ENCODE measurements at places on chromosomes 2 and 18.

DNA sequence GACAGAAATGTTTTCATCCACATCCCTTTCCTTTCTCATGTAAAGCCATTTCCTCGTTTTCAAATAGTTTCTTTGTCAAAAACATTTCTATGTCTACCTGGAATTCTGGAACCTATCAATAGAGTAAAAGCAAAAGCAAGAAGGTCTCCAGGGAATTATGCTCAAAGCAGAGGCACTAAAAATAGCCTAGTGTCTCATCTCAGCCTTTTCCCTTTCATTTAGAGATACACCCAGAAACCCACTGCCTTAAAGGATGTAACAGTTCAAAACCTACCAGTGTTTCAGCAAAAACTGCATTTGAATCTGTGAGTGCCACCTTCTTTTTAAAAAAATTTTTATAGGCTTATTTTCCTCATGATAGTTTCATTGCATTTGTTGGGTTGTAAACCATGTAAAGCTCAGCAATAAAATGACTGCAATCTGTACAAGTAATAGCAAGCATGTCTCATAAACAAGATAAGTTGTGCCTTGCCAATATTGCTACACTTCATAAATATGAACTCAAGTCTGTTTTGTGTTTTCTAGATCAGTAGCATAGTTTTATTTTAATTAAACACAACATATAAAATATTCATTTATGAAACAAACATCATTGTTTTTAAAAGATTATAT lies 927.3 kb upstream of the ACVR2A start:
- no peak for DNase-seq

GRCh38 chr2:214631406-214631805 lies 178.1 kb downstream of the BARD1 start:
- no peak for DNase-seq

- peak; percentile 46 for DNase-seq
These were observed 183.3 kb downstream of the ASXL3 start for GRCh38 chr18:33761363-33761762.

DNA sequence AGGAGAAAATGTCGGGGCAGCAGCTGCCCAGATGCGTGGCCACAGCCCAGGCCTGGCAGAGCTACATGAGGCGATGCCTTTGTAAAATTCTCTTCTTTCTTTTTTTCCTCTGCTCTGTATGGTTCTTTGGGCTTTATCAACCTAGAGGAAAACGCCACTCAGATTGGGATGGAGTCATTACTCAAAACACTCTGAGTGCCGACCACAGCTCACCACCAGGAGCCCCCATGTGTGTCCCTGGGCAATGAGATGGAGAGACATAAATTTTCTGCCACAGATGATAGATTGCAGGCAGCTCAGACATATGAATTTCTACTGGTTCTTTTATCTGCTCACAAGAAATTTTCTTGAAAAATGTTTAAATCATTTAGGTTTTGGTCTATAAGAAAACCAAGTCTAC lies 56.0 kb downstream of the PARD6G start:
- DNase-seq: no peak

GRCh38 chr2:134141598-134142340 lies 112.1 kb upstream of the MGAT5 start:
- no peak for DNase-seq

DNA sequence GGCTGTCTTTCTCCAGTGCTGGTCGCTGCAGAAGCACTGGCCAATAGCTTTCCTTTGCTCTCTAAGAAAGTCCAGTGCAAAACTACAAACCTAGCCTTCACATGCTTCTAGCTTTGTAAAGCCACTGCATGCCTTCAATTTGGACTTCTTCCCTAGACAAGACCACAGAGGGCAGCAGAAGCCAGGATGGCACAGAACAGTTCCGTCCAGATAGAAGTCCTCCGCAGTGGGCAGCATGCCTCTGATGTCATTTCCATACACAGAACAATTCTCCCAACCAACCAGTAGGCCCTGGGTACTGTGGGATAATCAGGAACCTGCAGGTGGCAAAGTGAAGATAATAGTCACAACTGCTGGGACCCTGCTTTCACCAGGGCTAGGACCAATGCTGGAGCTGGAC lies 3.3 kb downstream of the ST6GAL2 start:
- peak; percentile 17 for DNase-seq

- peak; percentile 82 for DNase-seq
These were observed 96.5 kb downstream of the MYT1L start for GRCh38 chr2:2234398-2235195.

GRCh38 chr18:77000527-77000926 lies 132.1 kb downstream of the MBP start:
- peak; percentile 27 for DNase-seq

- no peak for DNase-seq
These were observed 2.4 kb upstream of the CHRNG start for GRCh38 chr2:232537079-232537478.

DNA sequence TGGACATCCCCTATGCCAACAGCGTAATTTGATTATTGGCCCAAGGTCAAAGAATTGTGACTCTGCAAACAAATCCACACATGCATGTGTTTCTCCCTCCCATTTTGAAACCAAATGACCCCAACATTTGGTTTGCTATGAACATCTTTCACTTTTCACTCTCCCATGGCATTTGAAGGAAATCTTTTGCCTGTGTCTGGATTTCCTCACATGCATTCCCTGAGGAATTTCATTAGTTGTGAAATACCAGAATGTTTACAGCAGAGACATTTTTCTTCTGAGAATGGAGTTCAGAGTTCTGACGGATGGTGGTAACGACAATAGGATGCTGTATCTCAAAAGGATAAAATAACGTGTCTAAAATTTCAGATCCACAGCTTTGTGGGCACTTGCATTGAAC lies 60.3 kb upstream of the LMAN1 start:
- peak; percentile 80 for DNase-seq

- peak; percentile 73 for DNase-seq
These were observed 4.6 kb downstream of the MBP start for GRCh38 chr18:77127769-77128671.

GRCh38 chr2:237158194-237158593 lies 72.5 kb downstream of the COPS8 start:
- DNase-seq: no peak

- no peak for DNase-seq
These were observed 1620.4 kb upstream of the CELF4 start for GRCh38 chr18:39186008-39186407.

GRCh38 chr18:26941584-26941983 lies 76.1 kb upstream of the AQP4 start:
- DNase-seq: peak; percentile 29

- no peak for DNase-seq
These were observed 5.8 kb upstream of the ADNP2 start for GRCh38 chr18:80103231-80103630.

GRCh38 chr2:97758131-97758705 lies 44.8 kb downstream of the ZAP70 start:
- DNase-seq: no peak

GRCh38 chr2:149487189-149487588 lies 100.4 kb downstream of the MMADHC start:
- no peak for DNase-seq

DNA sequence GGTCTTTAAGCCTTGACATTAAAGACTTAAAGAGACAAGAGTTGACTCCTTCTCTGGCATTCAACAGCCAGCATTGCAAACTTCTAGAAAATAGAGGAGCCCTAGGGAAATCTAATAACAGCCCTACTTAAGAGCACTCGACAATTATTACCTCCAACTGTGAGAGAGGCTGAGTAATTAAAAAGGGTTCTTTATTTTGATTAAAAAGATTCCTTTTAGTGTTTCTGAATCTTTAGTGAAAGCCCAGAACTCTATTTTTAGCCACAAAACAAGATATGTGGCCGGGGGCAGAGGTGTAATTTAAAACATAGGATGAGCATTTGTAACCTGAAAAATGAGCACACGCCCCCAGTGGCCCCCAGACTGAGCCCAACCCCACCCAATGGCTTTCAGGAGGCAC lies 222.3 kb downstream of the SMAD2 start:
- DNase-seq: no peak

DNA sequence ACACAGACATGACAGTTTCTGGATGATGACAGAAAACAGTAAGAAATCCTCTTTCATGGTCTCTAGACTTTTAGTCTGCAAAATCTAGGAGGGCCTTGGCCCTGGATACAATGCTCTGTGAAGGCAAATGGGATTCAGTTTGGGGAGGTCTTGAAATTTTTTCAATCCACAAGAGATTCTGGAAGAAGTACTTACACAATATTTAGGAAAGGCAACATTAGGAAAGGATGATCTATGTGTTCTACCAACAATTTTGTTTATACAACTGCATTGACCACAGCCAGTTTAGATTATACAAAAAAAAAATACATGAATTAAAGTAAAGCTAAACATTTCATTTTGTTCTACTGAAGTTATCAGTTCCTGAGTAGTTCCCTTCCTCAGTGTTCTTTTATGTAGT lies 208.0 kb downstream of the SRBD1 start:
- DNase-seq: no peak

DNA sequence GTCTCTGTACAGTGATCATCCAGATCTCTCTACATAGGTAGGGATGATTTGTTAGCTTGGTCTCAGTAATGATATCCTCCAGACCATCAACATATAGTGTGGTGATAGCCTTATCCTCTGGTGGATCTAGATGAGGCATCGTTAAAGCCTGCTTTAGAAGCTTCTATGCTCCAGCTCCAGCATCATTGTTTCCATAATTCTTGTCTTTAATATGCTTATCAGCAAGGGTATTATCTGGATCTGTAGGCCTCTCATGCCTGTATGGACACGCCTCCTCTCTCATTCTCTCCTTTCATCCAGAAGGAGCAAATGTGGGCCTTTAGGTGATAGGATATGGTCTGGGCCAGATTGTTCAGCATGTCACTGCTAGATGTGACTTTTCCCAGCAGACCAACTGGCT lies 234.5 kb upstream of the CHST9 start:
- DNase-seq: no peak

GRCh38 chr2:120250640-120251039 lies 2.0 kb upstream of the RALB start:
- no peak for DNase-seq

DNA sequence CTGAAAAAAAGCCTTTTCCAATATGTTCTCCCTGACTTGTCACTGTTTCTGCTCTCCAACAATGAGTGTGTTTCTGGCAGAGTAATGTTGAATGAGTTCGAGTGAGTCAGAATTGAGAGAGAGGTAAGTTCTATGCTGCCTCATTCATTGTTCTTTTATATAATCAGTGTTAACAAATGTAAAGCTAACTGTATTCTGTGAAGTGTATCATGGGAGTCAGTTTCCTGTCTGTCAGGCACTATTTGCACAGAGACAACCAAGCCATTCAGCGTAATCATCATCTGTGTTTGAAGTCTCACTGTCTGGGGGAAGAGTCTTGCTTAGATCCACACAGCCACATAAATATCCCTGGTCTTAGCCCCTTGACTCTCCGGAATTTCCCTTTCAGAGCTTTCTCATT lies 22.0 kb upstream of the UPP2 start:
- no peak for DNase-seq

GRCh38 chr18:6921571-6921970 lies 192.1 kb downstream of the ARHGAP28 start:
- DNase-seq: no peak

GRCh38 chr2:3613524-3613905 lies 18.6 kb downstream of the COLEC11 start:
- no peak for DNase-seq

DNA sequence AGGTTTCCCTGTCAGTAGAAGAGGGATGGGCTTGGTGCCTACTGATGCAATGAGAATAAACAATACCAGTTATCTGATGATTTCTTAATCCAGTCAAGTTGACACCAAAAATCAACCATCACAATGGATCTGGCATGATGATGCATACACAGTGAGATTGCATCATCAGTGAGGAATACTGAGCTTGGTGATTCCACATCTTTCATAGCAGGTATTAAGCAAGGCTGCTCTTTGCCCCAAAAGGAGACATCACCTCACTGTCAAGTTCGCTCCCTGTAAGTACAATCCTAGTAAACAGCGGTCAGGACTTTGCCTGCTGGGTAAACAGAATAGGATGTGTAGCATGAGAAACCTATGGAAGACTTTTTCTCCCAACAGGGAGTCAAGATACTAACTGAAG lies 282.7 kb upstream of the CDH2 start:
- no peak for DNase-seq

DNA sequence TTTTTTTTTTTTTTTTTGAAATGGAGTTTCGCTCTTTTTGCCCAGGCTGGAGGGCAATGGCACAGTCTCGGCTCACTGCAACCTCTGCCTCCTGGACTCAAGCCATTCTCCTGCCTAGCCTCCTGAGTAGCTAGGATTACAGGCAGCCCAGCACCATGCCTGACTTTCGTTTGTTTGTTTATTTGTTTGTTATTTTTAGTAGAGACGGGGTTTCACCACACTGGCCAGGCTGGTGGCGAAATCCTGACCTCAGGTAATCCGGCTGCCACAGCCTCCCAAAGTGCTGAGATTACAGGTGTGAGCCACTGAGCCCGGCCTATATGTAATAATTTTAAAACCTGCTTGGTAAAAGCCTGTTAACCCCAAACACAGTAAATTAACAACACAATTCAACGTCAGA lies 435.7 kb downstream of the LRRTM4 start:
- no peak for DNase-seq

DNA sequence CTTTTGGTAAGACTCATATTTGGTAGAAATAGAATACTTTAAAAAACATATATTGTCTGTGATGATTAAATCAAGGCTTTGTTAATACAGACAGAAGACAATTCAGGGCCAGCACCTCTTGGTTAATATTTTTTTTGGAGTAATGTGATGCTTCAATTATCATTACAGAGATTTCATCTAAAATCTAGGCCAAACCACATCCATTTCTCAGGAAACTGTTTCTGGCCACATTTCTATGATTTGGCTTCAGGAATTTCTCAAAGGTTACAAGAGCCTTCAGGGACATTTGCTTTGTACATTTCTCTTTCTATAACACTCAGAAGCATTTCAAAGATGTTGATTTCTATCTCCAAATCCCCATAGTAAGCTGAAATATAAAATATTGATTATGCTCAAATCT lies 614.9 kb downstream of the LRP1B start:
- DNase-seq: no peak

DNA sequence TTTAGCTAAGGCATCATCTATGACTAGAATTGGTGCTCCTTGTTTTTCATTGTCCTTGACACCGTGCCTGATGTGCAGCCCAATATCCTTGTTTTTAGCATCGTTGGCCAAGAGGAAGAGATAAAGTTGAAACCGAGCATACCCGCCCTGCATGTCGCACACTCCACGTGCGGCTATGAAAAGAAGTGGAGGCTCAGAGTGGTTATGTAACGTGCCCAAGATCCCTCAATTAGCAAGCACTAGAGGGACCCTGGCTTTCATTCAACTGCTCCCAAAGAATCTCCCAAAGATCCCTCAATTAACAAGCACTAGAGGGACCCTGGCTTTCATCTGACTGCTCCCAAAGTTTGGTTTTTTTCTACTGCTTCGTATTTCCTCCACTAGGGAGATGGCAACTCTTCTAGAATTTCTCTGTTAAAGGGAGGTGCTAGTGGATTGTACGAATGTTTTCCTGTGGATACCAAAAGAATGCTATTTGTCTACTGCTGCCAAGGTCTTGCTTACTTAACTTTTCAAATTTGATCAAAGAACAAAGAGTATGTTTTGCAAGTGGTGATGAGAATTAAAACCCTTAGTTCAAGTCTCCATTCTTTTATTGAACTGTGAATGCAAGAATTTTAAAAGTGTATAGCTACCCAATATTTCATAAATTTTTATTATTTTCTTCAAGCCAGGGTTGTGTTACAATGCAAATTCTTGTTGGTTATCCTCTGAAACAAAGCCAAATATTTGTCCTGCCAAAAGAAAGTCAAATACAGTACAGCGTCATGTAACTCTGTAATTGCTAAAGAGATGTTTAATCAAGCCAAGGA lies 92.1 kb downstream of the AOX1 start:
- DNase-seq: no peak
